ENCODE measurements at places on chromosomes 2 and 18. TPM values are rescaled to one million over a fixed set of nuclear protein-coding genes. Genes with fewer than 3 reads are reported as not detected.

- no peak for DNase-seq
Measured at GRCh38 chr2:71556692-71557250, 103.4 kb downstream of the DYSF start.

GRCh38 chr2:127721311-127721977 lies 20.1 kb downstream of the SFT2D3 start:
- DNase-seq, result no peak

DNA sequence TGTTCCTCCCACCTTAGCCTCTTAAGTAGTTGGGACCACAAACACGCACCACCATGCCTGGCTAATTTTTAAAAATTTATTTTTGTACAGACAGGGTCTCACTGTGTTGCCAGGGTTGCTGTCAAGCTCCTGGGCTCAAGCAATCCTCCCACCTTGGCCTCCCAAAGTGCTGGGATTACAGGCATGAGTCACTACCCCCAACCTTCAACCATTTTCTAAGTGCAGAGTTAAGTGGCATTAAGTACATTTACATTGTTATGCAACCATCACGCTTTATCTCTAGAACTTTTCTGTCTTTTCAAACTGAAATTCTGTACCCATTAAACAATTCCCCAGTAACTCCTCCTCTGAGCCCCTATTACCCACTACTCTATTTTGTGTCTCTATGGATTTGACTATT lies 45.9 kb upstream of the AFF3 start:
- no peak for DNase-seq

DNA sequence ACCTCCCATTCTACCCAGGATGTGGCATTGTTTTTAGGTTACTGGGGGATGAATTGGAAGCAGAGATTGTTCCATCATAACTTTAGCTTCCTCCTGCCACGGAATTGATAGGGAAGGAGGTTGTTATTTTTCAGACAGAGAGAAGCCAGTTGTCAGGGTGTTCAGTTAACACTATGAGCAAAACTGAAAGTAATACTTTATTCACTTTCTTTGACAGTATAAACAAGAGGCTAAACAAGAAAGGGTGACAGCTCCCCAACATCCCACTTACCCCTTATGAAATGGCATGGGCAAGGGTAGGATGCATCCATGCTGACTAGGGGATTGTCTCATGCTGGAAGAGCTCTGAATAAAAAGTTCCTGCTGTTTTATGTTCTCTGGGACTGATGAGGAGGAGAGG lies 36.4 kb upstream of the GAREM1 start:
- DNase-seq, result no peak

GRCh38 chr18:51235009-51235789 lies 37.7 kb upstream of the MEX3C start:
- DNase-seq, result no peak

Gene APCDD1
- 252 TPM for total RNA-seq

Gene MPHOSPH10
- total RNA-seq, result 25.1 TPM

Gene SERPINB12
- not detected for total RNA-seq

DNA sequence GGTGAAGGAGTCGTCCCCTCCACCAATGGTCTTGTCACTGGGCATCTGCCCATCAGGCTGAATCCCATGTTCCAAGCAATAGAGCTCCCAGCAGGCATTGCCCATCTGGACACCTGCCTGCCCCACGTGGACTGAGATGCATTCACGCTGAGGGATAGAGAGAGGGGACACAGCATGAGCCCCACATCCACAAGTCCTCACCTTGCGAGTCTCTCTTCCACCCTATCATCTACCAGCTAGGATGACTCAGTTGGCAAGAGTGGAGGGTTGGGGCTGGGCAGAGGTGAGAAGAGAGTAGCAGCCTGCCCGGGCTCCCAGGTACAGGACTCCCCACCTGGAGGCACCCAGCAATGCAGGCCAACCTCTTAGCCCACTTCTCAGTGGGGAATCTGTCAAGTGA lies 959 bp upstream of the TUBA4B start:
- DNase-seq, result no peak

- no peak for DNase-seq
Measured at GRCh38 chr2:215521031-215521430, 85.2 kb upstream of the FN1 start.

DNA sequence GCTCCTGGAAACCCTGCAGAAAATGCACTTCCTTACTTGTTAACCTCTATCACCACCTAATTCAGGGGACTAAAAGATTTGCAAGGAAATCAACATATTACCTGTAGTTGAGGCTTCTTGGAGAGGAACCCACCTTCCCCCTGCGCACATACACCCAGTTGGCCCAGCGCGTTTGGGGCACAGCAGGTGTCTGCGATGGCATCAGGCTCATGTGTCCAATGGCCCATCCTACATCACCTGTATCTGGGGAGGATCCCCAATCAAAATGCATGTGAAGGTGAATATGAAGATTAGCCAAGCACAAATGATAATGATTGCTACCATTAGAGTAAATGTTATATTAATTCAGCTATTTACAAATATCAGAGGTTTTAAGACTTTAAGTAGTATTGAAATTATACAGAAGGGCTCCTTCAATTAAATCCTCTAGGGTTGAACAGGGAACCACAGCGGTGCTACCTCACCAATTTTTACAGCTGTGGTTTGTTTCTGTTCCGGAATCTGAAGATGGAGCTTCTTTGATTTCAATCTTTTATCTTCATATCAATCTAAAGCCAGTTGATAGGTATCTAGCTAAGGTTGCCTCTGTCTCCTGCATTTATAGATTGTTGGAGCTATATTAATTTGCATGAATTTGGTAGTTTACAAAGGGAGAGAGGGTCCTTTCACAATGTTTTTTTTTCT lies 486.0 kb downstream of the RNF144A start:
- no peak for DNase-seq

Gene CHRND
- total RNA-seq, result not detected

Gene IL1RN
- 8.8 TPM for total RNA-seq

DNA sequence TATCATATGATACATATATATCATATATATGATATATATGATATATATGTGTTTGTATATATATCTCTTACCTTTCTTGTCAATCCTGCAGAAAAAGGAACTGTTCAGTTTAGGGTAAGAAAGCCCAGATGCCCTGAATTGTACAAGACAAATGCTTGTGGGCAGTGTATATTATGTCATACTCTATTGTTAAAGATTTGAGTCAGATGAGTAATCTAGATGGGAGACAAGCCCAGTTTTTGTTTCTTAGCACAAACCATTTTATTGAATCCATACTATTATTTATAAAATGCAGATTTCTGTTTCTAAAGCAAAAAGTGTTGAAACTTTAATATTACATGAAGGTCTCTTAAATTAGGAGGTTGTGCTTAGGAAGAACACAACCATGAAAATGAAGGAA lies 90.6 kb downstream of the VRK2 start:
- no peak for DNase-seq

DNA sequence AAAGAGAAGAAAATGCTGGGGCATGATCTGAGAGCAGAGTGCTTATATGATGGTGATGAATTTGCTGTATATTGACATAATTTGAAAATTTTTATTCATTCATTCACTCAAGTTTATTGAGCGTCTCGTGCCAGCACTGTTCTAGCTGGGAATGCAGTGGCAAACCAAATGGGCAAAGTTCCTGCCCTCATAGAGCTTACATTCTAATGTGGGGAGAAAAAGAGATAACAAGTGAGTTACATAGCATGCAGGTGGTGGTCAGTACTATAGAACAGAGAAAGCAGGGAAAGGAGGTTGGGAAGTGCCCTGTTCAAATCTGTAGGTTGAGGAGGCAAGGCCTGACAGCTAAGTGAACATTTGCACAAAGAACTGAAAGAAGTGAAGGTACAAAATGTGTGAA lies 4.3 kb downstream of the CEP192 start:
- DNase-seq, result no peak

Gene METTL5
- total RNA-seq, result 63.2 TPM

Gene REG1A
- total RNA-seq, result not detected

Gene NXPH2
- not detected for total RNA-seq

DNA sequence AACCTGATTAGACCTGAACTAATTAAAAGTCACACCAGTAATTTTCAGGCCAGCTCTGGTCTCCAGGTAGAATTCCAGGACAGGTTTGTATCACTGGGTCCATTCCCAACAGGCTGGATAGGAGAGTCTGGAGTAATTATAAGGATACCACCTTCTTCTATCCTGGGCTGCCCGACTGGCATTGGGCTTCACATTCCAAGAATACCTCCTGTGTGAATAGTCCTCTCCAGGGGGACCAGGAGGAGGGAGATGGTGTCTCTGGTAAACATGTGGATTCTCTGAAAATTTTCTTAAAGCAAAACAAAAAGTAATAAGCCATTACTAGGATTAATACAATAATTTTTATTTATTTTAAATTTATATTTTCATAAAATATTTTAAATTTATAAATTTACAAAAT lies 17.3 kb downstream of the DUSP11 start:
- no peak for DNase-seq

Gene ADRA2B
- total RNA-seq, result 9.8 TPM

DNA sequence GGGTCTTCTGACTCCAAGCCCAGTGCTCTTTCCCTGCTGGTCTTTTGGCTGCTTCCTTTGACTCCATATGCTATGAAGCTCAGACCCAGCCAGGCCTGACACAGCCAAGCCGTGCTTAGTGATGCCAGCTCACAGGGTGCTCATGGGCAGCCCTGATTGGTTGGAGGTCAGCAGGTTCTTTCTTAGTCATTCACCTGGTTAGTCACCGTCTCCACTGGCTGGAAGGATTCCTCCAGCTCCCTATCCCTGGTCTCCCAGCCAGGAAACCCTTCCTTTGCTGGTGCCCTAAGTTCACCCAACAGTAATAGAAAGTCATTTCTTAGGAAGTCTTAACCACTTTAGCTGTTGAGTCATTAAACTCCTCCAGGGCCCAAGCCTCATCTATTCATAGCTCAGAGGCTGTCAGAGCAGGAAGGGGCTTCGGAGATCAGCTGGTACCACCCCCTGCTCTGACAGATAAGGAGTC lies 3.9 kb downstream of the KCNK3 start:
- no peak for DNase-seq

DNA sequence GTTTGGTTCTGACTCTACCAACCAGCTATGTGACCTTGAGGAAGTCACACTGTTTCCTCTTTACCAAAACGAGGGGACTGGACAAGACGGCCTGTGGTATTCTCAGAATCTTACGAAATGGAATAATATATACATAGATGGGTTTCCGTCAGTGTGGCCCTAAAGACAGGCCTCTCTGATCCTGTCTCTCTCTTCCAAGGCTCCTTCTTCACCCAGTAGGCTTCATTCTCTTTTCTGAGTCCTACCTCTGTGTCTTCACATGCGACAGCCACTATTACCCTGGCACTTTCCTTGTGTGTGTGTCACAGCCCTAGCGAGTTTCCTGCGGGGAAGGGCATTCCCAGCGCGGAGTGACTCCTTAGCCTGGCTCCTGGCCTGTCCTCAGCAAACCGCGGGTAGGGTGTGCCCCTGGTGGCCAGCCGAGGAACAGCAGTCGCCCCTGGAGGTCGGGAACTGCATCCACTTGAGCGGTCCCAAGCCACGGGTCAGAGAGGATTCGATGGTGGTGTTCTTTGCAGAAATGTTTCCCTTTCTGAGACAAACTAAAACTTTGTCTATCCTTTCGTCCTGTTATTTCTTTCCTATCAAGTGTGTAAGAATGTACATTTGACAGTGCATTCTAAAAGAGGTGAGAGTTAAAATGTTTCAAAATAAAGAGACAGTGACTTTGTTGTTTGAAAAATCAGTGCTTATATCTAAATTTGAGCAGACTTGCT lies 63.3 kb downstream of the RAB31 start:
- peak; percentile 79 for DNase-seq

DNA sequence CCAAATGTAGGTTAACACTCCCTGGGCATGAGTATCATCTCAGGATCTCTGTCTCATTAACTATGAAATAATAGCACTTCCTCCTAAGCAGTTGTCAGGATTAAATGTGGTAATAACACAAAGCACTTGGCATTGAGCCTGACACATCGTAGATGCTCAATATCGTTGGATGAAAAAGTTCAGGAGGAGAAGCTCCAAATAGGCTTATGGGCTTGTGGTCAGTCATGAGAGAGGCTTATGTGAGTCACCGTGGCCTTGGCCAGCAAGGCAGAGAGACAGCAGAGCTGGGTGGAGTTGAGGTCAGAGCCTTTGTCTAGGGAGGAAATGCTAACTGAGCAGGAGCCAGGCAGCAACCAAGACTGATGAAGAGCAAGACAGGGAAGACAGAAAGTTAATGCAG lies 68.3 kb upstream of the PPM1B start:
- no peak for DNase-seq

DNA sequence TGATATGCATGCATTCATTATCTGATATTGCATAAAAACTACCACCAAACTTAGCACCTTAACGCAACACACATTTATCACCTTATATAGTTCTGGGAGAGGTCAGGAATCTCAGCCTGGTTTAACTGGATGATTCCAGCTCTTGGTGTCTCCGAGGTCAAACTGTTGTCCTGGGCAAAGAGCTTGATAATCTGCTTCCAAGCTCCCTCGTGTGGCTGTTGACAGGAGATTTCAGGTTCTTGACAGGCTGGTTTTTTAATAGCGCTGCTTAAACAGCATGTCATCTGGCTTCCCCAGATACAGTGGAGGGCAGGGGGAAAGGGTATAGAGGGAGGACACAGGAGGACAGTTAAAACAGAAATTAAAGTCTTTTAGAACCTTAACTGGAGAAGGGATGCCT lies 785.0 kb downstream of the CNTNAP5 start:
- no peak for DNase-seq

DNA sequence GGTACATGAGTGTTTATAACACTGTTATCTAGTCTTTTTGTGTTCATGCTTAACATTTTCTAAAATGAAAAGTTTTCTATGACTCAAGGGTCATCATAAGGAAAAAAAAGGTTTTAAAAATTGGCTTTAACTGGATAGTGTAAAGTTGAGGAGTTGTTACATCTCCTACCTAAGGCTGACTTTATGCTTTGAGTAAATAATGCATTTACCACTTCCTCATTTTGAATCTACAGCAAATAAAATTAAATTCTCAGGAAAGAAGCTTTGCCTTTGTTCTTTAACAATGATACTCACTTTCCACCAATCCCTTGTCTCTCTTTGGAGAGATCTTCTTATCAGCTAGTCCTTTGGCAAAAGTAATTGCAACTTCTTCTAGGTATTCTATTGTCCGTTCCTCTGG lies 29.7 kb downstream of the HADHA start:
- DNase-seq, result no peak

DNA sequence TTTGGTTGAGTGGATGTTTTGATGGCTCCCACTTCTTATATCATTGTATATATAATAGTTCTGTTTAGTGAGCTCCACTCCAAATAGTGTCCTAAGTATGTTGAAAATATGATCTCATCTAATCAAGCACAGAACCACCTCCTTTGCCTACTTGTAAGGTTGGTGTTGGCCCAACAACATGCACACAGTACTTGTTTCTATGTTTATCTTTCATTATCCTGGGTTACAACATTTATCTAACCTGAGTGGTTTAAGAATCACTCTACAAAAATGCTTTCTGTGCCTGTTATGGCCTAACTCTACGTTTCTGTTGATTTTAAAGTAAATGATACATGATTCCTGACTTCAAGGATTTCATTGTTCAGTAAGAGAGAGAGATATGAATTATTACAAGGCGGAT lies 281.9 kb downstream of the FIGN start:
- DNase-seq, result no peak

Gene TP53I3
- 44.9 TPM for total RNA-seq

Gene SLC5A7
- not detected for total RNA-seq

Gene MPP4
- 1.1 TPM for total RNA-seq
